Right ventricle myocardium inferior (tissue), 1 donor: ENCODE measurements at places on chromosomes 1 and 21. TPM values are rescaled to one million over a fixed set of nuclear protein-coding genes. Genes with fewer than 3 reads are reported as not detected.

CEP170 gene
- total RNA-seq: 44.7 TPM

DMRTA2 gene
- total RNA-seq: not detected

KIF17 gene
- total RNA-seq: 6.0 TPM

SELE gene
- 0.87 TPM for total RNA-seq

CD53 gene
- total RNA-seq: 17.2 TPM

KANK4 gene
- 0.95 TPM for total RNA-seq

PCAT6 gene
- total RNA-seq: 0.54 TPM

SERPINC1 gene
- total RNA-seq: 0.46 TPM

TMEM52 gene
- 1.2 TPM for total RNA-seq

WNT9A gene
- 0.73 TPM for total RNA-seq

BRINP3 gene
- total RNA-seq: not detected

VSIG8 gene
- not detected for total RNA-seq

FMO5 gene
- 8.2 TPM for total RNA-seq

MX2 gene
- 4.8 TPM for total RNA-seq

GRCh38 chr21:37367336-37367702 lies 746 bp downstream of the DYRK1A start:
- peak; percentile 75 for DNase-seq

DNA sequence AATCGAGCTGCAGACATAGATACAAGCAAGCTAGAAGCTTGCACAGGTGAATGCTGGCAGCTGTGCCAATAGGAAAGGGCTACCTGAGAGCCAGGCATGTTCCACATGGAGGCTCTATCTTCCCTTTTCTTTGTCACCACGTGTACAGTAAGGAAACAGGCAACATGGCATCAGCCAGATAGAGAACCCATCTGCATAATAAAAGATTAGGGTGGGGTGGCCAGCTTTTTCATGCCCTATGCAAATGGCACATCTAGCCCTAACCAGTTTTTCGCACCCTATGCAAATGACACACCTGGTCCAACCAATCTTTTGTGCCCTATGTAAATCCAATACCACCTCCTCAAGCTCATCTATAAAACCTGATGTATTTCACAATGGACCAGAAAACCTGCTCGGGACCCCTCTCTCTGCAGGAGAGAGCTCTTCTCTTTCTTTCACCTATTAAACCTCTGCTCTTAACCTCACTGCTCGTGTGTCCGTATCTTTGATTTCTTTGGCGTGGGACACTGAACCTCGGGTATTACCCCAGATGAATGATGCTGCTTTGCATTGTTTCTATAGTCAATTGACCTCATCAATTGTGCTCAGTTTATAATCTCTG lies 93.9 kb downstream of the SLC30A10 start:
- DNase-seq: no peak

DNA sequence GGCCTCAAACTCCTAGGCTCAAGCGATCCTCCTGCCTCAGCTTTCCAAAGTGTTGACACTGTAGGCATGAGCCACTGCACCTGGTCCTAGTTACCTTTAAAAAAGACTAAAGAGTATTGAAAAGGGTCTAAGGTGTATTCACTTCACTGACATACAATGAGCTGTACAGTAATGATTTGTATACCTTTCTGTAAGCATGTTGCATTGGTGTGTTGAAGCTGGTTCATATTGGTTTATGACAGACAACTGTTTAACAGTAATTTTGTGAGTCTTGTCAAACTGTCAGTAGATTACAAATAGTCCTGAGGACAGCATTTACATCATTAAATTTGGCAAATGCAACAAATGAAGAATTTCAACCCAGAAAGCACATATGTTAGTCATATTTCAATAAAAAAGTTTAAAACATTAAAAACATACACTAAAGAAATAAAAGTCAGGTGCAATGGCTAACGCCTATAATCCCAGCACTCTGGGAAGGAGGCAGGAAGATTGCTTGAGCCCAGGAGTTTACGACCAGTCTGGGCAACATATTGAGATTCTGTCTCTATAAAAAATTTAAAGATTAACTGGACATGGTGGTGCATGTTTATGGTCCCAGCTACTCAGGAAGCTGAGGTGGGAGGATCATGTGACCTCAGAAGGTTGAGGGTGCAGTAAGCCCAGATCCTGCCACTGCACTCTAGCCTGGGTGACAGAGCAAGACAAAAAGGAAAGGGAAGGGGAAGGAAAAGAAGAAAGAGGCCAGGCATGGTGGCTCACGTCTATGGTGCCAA lies 88.3 kb upstream of the HP1BP3 start:
- DNase-seq: no peak

GRCh38 chr1:210715072-210715471 lies 386.4 kb downstream of the HHAT start:
- DNase-seq: no peak

DNA sequence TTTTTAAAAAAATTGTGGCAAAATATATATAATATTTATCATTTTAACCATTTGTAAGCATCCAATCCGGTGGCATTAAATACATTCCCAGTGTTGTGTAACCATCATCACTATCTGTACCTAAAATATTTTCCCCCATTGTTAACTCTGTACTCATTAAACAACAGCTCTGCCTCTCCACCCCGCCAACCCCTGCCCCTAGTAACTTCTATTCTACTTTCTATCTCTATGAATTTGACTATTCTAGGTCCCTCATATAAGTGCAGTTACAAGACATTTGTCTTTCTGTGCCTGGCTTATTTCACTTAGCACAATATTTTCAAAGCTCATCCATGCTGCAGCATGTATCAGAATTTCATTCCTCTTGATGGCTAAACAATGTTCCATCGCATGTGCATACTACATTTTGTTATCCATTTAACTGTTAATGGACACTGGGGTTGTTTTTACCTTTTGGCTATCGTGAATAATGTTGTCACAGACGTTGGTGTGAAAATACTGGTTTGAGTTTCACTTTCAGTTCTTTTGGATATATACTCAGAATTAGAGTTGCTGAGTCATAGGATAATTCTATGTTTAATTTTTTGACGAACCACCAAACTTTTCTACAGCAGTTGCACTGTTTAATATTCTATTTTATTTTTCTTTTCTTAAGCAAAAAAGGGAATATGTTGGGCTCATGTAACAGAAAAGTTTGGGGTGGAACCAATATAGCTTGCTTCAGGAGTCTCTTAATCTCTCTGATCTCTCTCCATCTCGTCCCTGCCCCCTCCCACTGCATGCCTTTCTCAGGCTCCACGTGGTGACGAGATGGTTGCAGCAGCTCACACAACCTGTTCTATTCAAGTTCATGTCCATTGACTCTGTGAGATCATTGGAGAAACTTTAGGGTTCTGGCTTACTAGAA lies 25.2 kb upstream of the RCAN1 start:
- no peak for DNase-seq

GRCh38 chr1:152325111-152325510 lies at the start of gene FLG:
FLG (minus strand) TSS chr1:152325239; CDS start chr1:152315456, 9,783 bp downstream.
- DNase-seq: no peak

GRCh38 chr1:77288275-77288674 lies 6.5 kb downstream of the AK5 start:
- no peak for DNase-seq

DNA sequence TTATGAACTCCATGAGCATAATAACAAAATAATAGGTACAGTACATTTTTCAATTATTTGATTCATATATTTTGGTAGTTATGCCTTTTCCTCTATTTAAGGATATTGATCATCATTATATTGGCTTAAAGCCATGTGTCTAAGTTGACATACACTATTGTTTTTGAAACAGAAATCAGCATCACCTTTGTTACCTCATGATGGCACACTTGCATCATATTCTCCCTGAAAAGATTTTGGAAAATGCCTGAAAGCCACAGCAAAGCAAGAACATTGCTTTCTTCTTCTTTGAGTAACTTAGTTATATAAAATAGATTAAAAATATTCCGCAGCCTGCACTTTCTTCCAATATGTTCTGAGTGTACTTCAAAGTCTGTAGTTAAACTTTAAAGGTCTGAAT lies 33.3 kb downstream of the TMPRSS15 start:
- DNase-seq: no peak

DNA sequence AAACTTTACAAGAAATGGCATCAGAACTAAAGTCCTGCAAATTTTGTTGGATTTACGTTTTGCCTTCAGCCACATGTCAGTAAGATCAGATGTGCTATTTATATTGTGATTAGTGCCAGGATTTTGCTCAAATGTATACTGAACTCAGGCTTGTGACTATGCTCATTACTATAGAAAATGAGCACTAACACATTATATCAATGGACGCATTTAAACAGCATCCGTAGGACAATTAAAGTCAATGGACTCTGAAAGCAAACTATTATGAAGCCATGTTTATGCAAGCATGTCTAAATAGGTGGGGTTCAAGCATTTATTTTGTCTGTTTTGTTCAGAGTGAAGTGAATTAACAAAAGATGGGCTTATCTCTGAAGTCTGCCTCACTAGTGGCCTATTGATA lies 20.6 kb upstream of the DDAH1 start:
- no peak for DNase-seq

GRCh38 chr1:192860478-192861185 lies 51.8 kb downstream of the RGS2 start:
- DNase-seq: no peak

- no peak for DNase-seq
Measured at GRCh38 chr21:22244516-22244915, 1246.3 kb downstream of the NCAM2 start.

- no peak for DNase-seq
Measured at GRCh38 chr1:31101147-31101502, 35.6 kb upstream of the PUM1 start.

DNA sequence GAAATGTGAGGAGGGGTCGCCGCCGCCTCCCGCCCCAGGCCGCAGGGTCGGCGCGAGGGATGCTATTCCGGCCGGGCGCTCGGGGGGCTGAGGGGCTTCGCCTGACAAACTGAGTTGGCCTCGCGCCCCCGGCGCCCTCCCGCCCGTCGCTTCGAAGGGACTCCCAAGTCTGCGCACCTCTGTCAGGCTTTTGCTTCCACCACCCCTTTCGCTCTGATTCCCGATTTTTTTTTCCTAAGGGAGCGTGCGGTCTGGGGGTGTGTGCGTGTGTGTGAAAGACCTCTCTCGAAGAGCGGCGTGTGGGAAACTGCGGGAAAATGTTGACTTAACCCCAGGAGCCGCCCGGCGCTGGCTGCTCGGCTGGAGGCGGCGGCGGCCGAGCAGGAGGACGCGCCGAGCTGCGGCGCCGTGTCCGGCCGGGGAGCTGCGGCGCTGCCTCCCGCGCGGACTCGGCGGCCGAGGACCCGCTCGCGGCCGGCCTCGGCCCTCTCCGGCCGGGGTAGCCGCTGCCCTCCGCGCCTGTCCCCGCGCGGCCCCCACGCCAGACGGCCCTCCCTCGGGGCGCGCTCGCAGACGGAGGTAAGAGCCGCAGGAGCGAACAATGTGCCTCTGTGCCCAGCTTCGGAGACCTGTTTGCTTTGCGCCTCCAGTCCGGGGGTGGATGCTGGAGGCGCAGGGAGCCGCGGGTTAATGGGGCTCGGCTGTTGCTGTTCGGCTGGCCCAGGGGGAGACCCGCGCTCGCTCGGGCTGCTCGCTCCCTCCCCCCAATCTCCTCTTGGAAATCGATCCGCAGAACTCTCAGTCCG lies 1.1 kb downstream of the ADGRL2 start:
- peak; percentile 46 for DNase-seq

DNA sequence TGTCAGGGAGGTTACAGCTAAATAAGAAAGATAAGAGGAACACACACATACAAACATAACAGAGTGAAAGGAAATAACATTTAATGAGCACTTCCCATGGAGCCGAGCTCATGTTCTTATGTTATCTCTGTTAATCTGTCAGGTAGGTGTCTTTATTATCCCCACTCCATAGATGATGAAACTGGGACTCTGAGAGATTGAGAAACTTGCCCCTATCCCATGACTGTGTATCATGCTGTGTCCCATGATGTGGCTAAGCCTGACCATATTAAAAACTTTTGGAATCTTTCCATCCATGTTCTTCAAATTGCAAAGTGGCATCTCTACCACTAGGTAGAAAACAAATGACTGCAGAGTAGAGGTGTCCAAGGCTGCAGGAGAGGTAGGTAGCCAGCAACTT lies 285.2 kb upstream of the SGIP1 start:
- no peak for DNase-seq

- peak; percentile 58 for DNase-seq
Measured at GRCh38 chr1:163875200-163875926, 553.6 kb downstream of the NUF2 start.
